ENCODE measurements at places on chromosomes 4 and X.

- peak; percentile 15 for DNase-seq
Measured at GRCh38 chr4:155025762-155026457, 182.5 kb upstream of the NPY2R start.

DNA sequence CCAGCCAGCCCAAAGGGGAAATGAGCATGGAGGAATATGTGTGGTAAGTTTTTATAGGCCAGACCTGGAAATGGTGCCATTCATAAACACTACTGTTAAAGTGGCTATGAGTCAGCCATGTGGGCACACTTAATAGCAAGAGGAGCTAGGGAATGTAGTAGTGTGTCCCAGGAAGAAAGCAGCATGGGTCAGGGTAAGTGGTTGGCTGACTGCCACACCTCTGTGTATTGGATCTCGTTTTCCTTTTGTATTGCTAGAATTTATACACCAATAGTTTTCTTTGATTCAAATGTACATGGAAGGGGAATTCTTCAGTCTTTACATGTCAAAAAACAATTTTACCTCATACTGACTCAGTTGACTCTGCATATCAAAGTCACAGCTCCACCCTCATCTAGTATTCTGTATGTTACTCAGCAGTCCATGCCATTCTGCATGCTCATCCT lies 22.9 kb upstream of the SGMS2 start:
- peak; percentile 14 for DNase-seq

DNA sequence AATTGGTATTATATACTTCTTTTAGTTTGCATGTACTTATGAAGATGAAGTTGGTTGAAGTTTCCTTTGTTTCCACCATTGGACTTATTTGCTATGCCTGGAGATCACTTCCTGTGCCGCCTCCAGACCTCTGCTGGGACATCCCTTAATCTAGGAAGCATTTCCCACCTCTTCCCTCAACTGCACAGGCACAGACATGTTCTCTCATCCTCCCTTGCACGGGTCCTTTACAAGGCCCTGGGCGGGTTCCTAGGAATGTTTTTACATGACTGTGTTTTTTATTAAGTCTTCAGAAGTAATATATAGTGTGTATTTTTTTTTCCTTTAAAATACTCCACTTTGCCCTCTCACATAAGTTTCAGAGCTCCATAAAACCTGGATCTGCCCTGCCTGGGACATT lies 51.0 kb downstream of the TMEM131L start:
- DNase-seq = no peak

GRCh38 chr4:126733301-126733700 lies 899.5 kb upstream of the INTU start:
- DNase-seq = peak; percentile 31

GRCh38 chr4:142845293-142846107 lies 601 bp downstream of the INPP4B start:
- DNase-seq = no peak

DNA sequence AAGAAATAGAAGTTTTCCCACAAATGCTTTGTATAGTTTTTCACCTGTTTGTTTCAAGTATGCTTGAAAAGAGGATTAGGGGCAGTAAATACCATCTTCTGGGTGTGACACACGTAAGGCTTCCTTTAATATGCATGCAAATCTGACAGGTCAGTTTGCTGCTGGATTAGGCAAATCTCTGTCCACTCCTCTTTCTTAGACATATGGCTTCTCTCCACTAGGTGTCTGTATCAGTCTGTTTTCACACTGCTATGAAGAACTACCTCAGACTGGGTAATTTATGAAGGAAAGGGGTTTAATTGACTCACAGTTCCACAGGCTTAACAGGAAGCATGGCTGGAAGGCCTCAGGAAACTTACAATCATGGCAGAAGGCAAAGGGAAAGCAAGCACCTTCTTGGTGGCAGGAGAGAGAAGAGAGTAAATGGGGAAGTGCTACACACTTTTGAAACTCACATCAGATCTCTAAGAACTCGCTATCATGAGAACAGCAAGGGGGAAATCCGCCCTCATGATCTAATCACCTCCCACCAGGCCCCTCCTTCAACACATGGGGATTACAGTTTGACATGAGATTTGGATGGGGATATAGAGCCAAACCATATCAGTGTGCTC lies 66.9 kb downstream of the TAB3 start:
- peak; percentile 3 for DNase-seq

Data from fibroblast of skin of right biceps (primary cell).